Amniotic epithelial cell (primary cell): ENCODE measurements at places on chromosomes 2 and 18.

DNA sequence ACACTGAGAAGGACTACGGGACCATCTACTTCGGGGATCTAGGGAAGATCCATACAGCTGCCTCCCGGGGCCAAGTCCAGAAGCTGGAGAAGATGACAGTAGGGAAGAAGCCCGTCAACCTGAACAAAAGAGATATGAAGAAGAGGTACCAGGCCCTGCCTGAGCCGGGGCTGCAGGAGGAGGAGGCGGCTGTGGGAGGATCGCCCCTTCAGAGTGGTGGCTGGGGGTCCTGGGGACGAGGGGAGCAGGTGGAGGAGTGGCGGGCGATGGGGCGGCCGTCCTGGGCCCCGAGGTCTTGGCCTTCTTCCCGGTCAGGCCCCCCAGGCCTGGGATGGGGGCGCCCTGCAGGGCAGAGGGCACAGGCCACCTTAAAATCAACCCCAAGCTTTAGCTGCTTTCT, 524 bp downstream of the ANKRD30B start:
- DNase-seq: no peak

DNA sequence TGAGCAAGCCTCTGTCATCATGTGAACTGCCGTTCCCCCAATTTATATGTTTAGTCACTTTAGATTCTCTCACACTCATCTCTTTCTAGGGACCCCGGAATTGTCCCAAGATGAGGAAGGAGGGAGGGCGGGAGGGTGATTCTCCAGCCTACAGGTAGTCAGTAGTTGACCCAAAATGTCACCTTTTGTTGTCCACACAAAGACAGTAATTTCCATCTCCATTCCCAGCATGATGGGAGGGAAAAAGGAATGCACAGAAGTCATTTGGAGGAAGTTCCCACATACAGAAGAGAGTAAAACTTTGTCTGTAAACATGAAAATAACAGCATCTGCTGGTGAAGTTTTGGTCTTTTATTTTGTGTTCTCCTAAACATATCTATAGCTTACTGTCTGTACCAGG, 222.9 kb downstream of the KLHL29 start:
- no peak for DNase-seq

DNA sequence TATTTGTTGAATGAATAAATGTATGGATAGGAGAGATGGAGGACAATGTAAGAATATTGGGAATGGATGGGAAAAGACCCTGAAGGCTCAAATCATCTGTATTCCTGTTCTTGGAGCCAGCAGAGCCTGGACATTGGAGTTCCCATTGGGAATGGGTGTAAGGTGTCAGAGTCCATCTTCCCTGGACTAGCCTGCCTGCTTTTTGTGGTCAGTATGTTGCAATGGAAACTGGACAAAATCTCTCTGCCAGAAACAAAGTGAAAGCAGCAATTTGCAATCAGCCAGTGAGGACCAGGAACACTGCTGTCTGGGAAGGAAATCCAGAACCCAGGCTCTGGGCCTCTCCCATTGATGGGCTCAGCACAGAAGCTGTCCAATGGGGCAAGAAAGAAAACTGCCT, 83.5 kb upstream of the SKOR2 start:
- DNase-seq: peak; percentile 16

DNA sequence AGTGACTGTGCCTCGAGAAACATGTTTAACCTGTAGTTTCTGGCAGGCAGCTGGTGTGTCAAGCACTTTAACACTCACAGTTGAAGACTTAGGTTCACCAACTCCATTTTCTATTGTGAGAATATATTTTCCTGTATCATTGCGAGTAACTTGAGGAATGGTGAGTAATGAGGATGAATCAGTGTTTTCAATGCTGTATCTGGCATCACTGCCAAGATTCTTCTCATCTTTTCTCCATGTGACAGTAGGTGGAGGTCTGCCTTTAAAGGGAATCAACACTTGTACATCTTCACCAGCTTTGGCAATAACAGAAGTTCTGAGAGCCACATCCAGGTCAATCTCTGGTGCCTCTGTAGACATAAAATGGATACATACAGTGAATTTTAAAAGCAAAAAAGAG, 72.8 kb downstream of the PLEKHA3 start:
- peak; percentile 80 for DNase-seq

DNA sequence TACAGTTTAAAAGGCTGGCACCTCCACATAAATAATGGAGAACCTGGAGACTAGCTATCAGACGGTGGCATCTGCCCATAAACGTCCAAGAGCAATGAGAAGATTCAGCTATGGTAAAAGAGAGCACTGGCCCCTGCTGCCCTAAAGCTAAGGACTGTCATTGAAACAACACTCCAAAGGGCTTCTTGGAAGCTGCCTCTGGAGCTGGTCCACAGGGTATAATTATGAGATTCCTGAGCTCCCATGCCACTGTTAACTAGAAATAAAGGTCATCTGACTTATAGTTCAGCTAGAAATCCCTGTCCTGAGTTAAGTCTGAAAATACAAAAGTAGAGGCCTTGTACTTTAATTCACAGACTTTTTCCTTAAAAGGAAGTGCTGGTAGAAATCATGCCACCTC, 39.9 kb upstream of the RBMS1 start:
- no peak for DNase-seq

DNA sequence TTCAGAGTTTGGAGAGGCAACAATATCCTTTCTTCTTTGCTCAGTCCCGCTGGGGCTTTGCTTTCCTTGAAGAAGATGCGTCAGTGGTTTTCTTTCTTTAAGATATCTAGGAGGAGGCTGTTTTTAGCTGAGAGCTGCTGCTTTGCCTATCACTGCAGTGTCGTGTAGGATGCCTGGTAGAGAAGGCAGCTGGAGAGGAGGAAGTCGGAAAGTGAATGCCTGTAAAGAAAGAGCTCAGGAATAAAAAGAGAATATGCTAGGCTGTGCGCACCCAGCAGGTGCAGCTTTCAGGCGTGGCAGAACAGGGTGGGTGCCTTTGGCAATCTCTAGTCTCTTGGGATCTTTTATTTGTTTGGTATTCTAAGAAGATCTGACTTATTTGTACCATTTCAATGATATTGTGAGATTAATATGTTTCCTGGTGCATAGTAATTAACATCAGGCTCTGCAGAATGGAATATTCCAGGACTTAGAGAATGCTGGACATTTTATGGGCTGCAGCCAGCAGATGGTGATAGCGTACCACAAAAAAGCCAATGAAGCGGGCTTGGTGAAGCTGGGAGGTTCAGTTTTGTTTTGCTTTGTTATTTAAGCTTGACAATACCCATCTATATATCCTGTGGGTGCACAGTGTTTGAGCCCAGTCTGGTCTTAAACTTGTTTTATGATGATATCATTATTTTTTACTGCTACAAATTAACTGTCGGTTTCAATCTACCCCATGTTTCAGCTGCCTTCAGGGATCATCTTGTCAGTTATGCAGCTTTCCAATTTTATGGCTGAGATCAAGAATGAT, 34.9 kb downstream of the CAVIN2 start:
- DNase-seq: peak; percentile 54

GRCh38 chr2:225002656-225003045, 39.6 kb downstream of the DOCK10 start:
- DNase-seq: no peak

GRCh38 chr2:237503201-237503600, 16.1 kb downstream of the MLPH start:
- no peak for DNase-seq

DNA sequence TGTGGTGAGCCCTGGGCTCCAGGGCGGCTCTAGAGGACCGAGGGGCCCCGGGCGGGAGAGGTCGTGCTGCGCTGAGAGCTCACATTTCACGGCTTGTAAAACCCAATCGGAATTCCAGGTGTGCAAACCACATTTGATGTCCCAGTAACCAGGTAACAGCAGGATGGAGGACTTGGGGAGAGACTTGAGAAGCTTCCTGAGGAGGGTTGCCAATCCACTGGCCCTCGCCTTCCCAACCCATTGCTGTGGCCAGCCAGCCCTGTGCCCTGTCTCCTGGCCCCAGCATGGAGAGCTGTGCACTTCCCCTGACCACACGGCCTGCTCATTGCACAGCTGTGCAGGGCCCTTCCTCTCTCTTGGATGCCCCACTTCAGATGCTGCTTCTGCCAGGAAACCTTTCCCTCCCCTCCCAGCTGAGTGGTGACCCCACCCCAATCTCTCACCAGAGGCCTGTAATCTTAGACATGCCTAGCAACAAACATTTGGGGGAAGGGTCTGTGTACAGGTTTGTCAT, 39.6 kb downstream of the ASB1 start:
- no peak for DNase-seq

- peak; percentile 65 for DNase-seq
Observed at GRCh38 chr2:23381084-23381483, 3.9 kb upstream of the KLHL29 start.

DNA sequence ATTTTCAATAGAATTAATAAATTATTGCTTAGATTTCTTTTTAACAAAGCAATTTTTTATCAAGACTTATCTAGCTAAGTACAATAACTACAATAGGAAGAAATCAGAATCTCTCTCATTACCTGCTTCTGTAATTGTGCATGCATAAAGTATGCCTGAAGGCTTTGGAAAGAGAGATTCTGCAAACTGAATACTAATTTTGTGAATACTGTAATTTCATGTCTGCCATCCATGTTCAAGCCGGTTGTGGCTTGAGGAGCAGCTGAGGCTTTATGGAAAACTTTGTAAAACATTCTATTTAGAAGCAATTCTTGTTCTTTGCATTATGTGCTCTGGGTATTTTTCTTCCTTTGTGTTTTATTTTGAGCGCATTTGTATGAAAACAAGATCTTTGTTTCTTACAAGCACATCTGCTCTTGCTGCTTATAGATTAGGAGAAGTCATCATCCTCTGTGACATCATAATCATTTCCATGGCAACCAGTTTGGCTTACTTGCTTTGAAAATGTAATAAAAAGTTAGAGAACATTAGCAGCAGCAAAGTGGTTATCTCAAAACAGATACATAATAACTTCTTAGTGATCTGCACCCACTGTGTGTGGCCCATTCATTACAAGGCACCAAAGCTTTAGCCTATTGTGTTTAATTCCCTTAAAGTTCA, 16.0 kb upstream of the IKZF2 start:
- DNase-seq: no peak

DNA sequence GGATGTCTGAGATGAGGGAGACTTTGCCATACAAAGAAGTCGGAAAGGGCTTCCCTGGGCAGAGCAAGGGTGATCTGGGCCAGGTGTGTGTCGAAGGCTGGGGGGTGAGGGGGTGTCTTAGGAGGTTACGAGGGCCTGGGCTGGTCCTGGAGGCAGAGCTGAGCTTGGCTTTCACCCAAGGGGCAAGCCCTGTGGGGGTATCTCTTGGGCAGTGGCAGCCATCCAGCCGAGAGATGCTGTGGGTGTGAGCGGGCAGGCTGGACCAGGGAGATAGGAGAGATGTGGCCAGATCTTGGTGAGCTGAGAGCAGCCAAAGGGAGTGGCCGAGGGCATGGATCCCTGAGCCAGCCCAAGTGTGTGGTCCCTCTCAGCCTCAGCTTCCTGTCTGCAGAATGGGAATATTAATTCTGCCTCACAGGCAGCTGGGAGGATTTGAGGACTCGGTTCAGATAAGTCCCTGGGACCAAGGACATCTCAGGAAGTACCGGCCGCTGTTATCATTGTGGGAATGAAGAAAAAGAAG, 33.0 kb downstream of the MAL start:
- no peak for DNase-seq

- peak; percentile 52 for DNase-seq
Observed at GRCh38 chr2:108534584-108535356, 500 bp downstream of the LIMS1 start.

GRCh38 chr2:199303728-199304177, 154.0 kb downstream of the SATB2 start:
- DNase-seq: peak; percentile 20

- no peak for DNase-seq
Observed at GRCh38 chr18:49031511-49032188, 80.9 kb upstream of the SMAD7 start.

DNA sequence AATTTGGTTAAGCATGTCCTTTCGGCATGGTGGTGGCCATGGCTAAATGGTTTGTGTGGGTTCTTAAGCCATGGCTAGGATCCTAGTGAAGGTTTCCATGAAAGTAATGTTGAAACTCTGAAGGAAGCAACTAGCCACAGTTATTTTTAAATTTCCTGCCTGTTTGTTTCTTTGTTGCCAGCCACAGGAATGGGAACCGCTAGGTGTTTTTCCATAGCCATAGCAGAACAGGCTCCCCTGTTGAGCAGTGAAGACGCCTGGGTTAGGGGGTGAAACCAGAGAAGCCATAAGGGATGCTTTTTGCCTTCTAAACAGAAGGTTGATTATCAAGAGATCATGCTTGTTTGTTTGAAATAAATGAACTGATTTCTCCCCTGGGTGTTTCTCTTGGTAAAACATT, 60.1 kb upstream of the CHMP1B start:
- DNase-seq: no peak

DNA sequence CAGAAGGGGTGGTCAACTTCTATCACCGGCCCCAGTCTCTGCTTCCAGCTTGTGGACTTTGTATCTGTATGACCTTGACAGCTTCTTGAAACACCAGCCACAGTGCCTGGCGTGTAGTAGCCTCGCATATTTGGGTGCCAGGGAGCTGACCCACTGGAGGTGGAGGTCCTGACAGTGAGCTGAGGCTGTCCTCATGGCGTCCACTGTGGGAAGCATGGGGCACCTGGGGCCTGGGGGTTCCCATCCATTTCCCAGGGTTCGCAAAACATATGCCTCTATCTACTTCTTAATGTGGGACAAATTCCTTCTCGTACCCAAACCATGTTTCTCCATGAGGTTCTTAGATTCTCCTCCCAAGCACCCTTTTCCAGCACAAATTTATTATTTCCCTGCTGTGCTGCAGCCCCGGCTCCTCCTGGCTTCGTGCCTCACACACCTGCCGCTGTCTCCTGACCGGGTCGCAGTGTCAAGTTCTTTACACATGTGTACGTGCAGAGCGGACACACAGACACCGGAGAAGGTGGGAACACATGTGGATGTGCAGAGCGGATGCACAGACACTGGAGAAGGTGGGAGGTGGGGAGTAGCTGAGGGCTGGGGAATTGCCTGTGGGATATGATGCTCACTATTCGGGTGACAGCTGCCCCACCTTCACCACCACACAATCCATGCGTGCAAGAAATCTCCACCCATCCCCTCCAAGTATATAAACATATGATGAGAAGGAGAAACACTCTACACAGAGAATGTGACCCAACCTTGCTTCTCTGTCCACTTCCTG, 23.4 kb downstream of the TMEM18 start:
- DNase-seq: no peak

DNA sequence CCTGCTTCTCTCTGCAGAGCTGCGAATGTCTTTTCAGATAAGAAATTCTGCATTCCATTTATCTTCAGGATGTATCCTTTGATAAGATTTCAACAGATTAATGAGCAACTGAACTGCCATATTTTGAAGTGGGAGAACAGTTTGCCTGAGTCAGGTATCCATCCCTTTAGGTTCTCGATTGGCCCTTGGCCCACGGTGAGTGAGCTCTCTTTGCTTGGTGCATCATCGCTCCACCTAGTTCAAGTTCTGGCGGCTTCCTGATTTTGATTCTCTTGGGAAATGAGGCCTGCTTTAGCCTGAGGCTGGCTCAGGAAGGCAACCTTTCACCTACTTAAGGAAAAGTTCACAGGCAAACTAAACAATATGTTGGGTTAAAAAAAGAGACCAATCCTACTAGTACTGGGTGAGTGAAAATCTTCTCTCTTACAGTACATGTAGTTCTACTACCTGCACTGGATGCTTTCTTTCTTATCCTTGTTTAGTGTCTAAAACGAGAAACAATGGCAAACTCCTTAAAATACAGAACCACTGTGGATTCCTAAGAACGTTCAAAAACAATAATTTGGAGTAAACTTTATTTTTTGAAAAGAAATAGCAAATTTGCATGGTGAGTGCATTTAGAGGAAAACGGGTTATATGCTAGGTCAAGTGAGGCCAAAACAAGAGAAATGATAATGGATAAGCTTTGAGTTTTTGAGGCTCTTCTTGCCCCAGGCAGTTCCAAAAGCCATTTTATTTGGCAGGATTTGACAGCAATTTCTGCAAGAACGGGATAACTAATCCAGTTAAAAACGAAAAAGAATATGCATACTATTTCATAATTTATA, 837 bp upstream of the ACSL3 start:
- DNase-seq: peak; percentile 87
